IMR-90 (cell line): ENCODE measurements at places on chromosomes 1 and 21. TPM values are rescaled to one million over a fixed set of nuclear protein-coding genes. Genes with fewer than 3 reads are reported as not detected.

CRP gene
- not detected in 2 replicates for total RNA-seq

TNNT2 gene
- total RNA-seq: 0.18 and 0.56 TPM in 2 replicates

TNFAIP8L2 gene
- not detected in 2 replicates for total RNA-seq

SPRR2G gene
- total RNA-seq: not detected in 2 replicates

LY9 gene
- total RNA-seq: not detected in 2 replicates

YY1AP1 gene
- total RNA-seq: 26.4 and 31.5 TPM in 2 replicates

LCE1E gene
- total RNA-seq: not detected in 2 replicates

ARTN gene
- not detected in 2 replicates for total RNA-seq

CNR2 gene
- total RNA-seq: not detected in 2 replicates

TSPAN2 gene
- 0.18 and 0.83 TPM in 2 replicates for total RNA-seq

ATP1A4 gene
- not detected in 2 replicates for total RNA-seq

TPTE gene
- total RNA-seq: not detected in 2 replicates

IL22RA1 gene
- total RNA-seq: not detected in 2 replicates

NES gene
- total RNA-seq: 40.1 and 46.1 TPM in 2 replicates

CYP4Z1 gene
- total RNA-seq: not detected in 2 replicates

GABRD gene
- not detected in 2 replicates for total RNA-seq

TMEM61 gene
- total RNA-seq: not detected in 2 replicates

KLHL17 gene
- total RNA-seq: 3.4 and 3.6 TPM in 2 replicates

IKBKE gene
- 21.4 and 24.0 TPM in 2 replicates for total RNA-seq

TFF2 gene
- not detected in 2 replicates for total RNA-seq

RBM11 gene
- total RNA-seq: under 0.01 and 0.18 TPM in 2 replicates

IL19 gene
- total RNA-seq: not detected in 2 replicates

DDR2 gene
- 194 and 245 TPM in 2 replicates for total RNA-seq

SUSD4 gene
- total RNA-seq: 1.1 and 2.7 TPM in 2 replicates

MTMR11 gene
- 1.7 and 2.0 TPM in 2 replicates for total RNA-seq

RAB3B gene
- 78.5 and 91.9 TPM in 2 replicates for total RNA-seq

KRTAP19-1 gene
- total RNA-seq: not detected in 2 replicates

PROX1 gene
- total RNA-seq: under 0.01 and 0.28 TPM in 2 replicates

ATAD3C gene
- not detected in 2 replicates for total RNA-seq

BCAN gene
- total RNA-seq: not detected in 2 replicates

EFNA1 gene
- 0.28 and 0.90 TPM in 2 replicates for total RNA-seq

FCGR3A gene
- not detected in 2 replicates for total RNA-seq

NUDT4B gene
- total RNA-seq: 19.9 and 28.6 TPM in 2 replicates

KCNK1 gene
- total RNA-seq: 0.90 and 1.1 TPM in 2 replicates

AK4 gene
- total RNA-seq: 23.1 and 30.3 TPM in 2 replicates

MROH9 gene
- total RNA-seq: not detected in 2 replicates

CLCA4 gene
- total RNA-seq: not detected in 2 replicates

RGS16 gene
- total RNA-seq: 0.18 and 0.28 TPM in 2 replicates

APCS gene
- not detected in 2 replicates for total RNA-seq

CAMK1G gene
- total RNA-seq: 0.72 and 0.83 TPM in 2 replicates

GRIK1 gene
- not detected in 2 replicates for total RNA-seq

GUCA2B gene
- not detected in 2 replicates for total RNA-seq

WNT3A gene
- not detected in 2 replicates for total RNA-seq

AGMAT gene
- 0.18 and 0.28 TPM in 2 replicates for total RNA-seq

EVA1C gene
- 0.72 and 0.83 TPM in 2 replicates for total RNA-seq

TRPM2 gene
- total RNA-seq: not detected in 2 replicates

AADACL4 gene
- total RNA-seq: not detected in 2 replicates

SORT1 gene
- total RNA-seq: 16.7 and 18.9 TPM in 2 replicates

GUCA2A gene
- total RNA-seq: not detected in 2 replicates

SPRR1A gene
- not detected in 2 replicates for total RNA-seq

CHIA gene
- not detected in 2 replicates for total RNA-seq

CAMSAP2 gene
- 29.4 and 43.0 TPM in 2 replicates for total RNA-seq

CYP4A22 gene
- not detected in 2 replicates for total RNA-seq

UBE2G2 gene
- total RNA-seq: 65.4 and 75.8 TPM in 2 replicates

ZNF648 gene
- total RNA-seq: not detected in 2 replicates

GJA8 gene
- not detected in 2 replicates for total RNA-seq

MCOLN2 gene
- total RNA-seq: 0.54 and 1.1 TPM in 2 replicates
